ENCODE measurements at places on chromosomes 7 and 10.

GRCh38 chr10:129373718-129374117 is 93.3 kb upstream of the MGMT start:
- no peak for DNase-seq

DNA sequence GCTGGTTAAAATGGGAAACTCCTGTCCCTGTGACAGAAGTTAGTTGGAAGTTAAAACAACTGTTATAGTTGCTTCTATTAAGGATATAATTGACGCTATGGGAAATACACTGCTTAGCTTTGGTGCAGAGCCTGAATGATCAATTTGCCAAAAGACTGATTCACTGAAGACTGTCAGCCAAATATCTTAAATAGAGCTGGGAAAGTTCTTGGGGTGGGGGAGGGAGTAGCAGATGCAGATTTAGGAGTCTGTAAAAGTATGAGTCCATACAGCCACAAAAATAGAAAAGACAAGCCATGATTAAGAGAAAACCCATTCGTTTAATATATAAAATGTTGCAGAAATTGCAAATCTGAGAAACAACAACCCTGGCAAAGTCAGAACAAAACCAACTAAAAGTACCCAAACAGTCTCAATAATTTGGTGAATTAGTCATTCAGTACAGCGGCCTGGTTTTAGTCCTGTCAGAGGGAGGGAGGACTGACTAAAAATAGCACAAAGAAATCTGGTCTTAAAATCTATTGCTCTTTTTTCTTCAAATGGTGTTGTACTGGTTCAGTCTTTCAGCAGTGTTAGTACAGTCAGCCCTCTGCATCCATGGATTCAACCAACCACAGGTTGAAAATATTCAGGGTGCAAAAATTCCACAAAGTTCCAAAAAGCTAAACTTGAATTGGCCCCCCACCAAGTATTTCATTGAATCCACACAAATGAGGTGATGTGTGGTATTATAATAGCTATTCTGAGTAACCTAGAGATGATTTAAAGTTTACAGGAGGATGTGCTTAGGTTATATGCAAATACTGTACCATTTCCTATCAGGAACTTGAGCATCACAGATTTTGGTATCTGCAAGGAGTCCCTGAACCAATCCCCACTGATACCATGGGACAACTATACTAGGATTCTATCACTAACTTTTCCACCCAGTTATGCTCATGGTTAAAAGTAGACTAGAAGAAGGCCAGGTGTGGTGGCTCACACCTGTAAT is 30.0 kb downstream of the STK17A start:
- DNase-seq: no peak

DNA sequence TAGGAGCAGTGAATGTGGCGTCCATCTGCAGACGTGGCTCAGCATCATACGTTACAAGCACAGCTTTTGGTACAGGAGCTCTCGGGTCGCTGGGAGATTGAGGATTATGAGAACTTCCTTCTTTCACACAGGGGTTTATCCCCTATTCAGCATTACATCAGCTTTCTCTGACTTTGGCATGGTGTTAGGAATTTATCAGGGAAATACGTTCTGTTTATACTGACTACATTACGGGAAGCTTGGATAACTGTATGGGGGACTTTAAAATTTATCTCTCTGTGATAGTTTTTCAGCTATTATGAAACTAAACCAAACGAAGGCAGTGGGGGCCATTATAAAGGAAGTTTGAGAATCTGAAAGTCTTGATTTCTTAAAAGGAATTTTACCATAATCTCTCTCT is 110.1 kb upstream of the INSYN2A start:
- no peak for DNase-seq

DNA sequence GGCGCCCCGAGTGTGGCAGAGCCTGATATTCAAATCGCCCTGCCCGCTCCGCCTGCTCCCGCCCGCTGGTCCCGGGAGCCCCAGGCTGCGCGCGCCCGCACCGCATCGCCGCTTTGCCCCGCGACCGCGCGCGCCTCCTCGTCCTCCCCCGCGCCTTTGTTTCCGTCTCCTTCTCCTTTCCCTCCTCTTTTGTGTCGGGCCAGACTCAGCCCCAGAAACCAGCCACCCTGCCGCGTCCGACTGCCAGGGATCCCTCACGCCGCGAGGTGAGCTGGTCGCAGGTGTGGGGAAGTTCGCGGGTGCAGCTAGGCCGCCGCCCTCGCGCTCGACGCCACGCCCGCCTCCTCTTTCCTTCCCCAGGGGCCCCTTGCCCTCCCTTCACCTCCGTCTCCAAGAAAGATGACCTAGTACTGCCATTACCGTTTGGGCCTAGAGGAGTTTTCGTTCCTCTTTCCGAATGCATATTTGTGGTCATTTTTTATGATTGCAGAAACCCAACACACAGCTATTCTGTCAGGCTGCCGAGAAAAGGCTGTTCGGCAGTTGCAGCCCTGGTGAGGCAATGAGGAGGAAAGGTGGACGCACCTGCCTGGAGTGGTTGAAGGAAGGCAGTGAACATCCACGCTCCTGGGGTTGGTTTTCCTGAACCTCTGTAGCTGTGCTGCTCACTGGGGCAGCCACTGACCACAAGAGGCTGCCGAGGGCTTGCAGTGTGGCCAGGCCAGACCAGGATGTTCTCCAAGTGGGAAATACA is 107.3 kb downstream of the SNX10 start:
- no peak for DNase-seq

DNA sequence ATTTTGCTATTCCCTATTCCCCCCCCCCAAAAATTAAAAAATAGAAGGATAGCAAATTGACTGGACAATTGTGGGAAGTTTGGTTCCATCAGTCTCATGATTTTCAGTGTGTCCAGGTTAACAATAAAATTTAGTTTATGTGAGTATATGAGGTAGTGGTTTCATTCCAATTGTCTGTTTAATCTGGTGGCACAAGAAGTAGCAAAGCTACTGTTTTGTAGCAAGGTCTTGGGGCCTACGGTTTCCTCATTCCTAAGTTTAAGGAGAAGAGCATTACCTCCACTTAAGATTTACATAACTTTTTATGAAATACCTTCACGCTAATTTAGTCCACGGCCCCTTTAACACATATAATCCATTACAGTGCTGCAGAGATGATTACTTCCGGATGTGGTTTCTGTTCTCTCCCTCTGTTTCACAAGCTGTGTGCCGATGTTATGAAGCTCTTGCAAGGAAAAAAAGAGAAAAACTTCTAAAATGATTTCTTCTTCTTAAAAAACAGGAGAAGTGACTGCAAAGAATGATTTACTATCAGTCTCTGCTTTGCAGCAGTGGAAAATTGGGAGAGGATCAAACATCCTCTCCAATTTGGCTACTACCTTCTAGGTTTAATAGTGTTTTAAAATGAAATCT is 32.7 kb upstream of the NPVF start:
- DNase-seq: no peak

- peak; percentile 65 for DNase-seq
These were observed 24.9 kb downstream of the ZNF783 start for GRCh38 chr7:149286811-149287400.

GRCh38 chr7:108360058-108360800 is 96.0 kb downstream of the NRCAM start:
- no peak for DNase-seq

GRCh38 chr10:89332123-89332633 is 4.4 kb downstream of the IFIT3 start:
- no peak for DNase-seq

DNA sequence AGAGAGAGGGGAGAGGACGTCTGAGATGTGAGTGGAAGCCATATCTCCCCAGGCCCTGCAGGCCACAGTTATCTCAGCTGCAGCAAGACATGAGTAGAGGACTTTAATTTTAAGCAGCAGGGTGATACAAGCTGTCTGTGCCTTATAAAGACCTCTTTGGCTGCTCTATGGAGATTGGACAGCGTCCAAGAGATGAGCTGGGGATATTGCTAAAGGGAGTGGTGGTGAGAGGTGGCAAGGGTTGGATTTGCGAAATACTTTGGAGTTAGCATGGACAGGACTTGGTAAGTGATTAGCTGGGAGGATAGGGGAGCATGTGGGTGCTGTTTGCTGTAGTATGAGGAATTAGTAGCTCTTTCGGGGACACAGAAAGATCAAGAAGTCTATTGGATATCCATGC is 191.8 kb downstream of the CACNB2 start:
- DNase-seq: no peak

GRCh38 chr10:110304394-110304779 is 333 bp downstream of the SMNDC1 start:
- peak; percentile 91 for DNase-seq

DNA sequence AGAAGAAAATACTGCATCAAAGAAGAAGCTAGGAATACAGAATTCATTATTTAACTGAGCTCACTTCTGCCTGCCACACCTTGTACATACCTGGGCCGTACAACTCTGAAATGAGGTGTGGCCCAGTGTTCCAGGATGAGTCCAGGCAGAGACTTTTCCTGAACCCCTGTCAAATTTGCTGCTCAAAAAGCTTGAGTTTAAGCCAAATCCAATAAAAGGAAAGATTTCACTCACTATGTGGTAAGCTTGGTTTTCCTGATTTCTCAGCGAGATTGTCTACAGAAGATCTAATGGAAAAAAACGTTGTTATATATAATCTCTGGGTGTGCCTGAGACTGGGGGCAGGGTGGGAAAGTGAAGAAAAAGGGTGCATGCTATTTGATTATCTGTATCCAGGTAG is 72.1 kb upstream of the EGFR start:
- no peak for DNase-seq

- DNase-seq: no peak
These were observed 57.7 kb downstream of the NCAPG2 start for GRCh38 chr7:158646766-158647474.

DNA sequence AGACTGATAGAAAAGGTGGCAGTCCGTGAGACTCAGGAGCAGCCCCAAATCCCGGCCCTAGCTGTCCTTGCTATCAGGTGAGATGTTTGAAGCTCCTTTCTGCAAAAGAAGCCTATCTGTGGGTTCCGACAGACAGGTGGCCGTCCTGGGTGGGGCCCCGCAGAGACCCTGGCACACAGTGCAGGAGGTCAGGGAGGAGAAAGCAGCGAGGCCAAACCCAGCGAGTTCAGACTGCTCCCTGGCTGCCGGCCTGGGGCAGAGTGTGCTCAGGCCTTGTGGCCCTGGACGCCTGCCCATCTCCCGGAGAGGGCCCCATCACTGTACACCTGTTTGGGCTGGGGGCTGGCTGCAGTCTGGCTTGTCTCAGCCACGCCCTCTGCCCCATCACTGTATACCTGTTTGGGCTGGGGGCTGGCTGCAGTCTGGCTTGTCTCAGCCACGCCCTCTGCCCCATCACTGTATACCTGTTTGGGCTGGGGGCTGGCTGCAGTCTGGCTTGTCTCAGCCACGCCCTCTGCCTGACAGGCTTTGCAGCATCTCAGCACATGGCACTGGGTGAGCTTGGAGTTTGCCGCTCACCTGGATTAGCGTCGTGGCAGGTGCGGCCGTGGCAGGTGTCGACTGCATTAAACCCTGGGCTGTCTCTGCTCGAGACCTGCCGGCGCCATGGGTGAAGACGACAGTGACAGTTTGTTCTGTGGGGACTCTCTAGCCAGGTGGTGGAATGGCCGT is 11.8 kb upstream of the PRKAR1B start:
- DNase-seq: peak; percentile 53

GRCh38 chr7:13278020-13278419 is 590.6 kb downstream of the ARL4A start:
- no peak for DNase-seq

DNA sequence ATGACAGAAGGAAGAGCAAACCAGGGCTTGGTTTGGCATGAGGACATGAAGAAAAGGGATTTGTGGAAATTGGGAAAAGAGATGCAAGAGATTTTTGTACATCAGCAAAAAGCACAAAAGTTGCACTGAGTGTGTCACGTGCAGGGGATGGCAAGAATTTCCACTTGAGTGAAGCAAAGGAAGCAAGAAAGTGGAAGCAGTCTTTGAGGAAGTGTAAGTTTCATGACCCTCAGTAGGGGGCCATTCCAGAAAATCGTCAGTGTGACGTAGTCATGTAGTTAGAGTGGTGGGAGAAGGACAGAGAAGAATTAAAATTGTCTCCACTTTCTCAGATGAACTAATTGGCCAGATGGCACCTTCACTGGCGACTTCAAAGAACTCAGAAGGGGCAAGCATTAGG is 123.3 kb upstream of the FZD1 start:
- DNase-seq: no peak

GRCh38 chr7:133827707-133828623 is 299.2 kb upstream of the LRGUK start:
- DNase-seq: no peak

- DNase-seq: no peak
These were observed 67.5 kb upstream of the MDFIC start for GRCh38 chr7:114854369-114854768.

DNA sequence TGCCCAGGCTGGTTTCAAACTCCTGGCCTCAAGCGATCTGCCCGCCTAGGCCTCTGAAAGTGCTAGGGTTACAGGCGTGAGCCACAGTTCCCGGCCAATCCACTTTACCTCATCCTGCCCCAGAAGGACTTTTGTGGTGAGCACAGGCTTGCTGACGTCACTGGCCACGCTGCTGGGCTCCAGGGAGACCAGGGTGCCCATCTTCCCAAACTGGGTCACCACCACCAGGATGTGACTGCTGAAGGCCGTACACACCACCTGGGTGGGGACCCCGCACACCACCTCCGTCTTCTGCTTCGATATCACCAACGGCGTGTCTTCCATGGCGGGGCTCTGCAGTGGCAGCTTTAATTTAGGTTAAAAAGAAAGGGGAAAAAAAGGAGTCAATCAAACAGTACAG is 816 bp downstream of the PSMG3 start:
- DNase-seq: no peak

- DNase-seq: no peak
These were observed 253.7 kb downstream of the DYNC1I1 start for GRCh38 chr7:96026010-96026409.

- DNase-seq: no peak
These were observed 276.9 kb downstream of the SKAP2 start for GRCh38 chr7:26587536-26587935.

DNA sequence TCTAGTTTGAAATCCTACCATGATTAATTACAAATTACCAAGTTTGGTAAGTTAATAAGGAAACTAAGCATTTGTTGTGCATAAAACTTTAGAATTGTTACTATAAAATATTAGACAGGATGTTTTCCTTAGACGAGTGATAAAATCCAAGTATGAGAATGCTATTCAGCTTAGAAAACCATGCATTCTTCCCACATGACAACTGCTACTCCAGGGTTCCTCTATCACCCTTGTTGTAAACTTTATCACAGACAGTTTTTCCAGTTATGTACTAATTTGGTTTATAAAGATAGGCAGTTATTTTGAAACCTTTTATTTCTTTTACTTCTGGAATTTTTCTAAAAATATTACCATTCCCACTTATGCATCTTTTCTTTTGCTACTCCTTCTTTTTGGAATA is 52.0 kb downstream of the SIRT1 start:
- DNase-seq: no peak

GRCh38 chr7:24939416-24939815 is 40.6 kb downstream of the OSBPL3 start:
- no peak for DNase-seq

DNA sequence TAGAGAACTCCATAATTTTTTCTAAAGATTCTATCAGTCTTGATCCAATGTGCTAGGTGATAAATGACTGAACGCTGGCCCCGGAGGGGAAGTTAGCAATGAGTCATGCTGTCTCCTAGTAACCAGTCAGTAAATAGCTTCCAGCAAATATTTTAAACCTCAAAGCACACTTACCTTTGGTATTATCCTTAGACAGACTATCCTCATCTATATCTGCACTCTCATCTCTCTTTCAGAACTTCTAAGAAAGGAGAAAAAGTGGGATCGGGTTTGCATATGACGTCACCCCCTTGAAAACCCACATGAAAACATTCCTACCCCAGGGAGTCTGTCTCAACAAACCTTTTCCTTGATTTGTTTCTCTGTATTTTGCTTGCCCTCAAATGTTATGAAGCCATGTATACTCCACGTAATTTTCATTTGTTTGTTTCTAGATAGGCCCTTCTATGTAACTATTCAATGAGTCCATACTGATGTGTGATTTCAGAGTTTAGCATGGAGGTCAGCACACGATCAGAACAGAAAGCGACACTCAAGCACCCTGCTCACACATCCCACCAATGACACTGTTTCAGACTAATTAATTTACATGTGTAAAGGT is 174.9 kb upstream of the NRP1 start:
- DNase-seq: no peak
